ENCODE measurements at places on chromosomes 11 and 22.

GRCh38 chr22:19582033-19582693, 58.0 kb upstream of the CLDN5 start:
- DNase-seq: no peak

DNA sequence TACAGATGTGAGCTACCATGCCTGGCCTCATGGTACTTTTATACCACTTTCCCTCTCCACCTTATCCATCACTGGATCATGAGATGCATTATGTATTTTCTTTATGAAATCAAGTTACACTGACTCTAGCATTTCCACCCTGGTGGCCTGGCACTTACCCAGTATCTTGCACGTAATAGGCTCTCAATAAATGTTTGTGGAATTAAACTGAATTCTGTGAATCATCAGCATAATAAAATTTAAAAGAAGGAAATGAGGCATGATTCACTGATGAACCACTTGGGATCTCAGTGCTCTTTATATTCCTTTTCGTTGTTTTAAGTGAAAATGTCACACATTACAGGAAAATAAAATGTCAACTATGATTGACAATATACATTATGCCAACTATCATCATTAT, 25.1 kb downstream of the ADM start:
- no peak for DNase-seq

GRCh38 chr22:41638124-41638523, 17.0 kb downstream of the XRCC6 start:
- no peak for DNase-seq

DNA sequence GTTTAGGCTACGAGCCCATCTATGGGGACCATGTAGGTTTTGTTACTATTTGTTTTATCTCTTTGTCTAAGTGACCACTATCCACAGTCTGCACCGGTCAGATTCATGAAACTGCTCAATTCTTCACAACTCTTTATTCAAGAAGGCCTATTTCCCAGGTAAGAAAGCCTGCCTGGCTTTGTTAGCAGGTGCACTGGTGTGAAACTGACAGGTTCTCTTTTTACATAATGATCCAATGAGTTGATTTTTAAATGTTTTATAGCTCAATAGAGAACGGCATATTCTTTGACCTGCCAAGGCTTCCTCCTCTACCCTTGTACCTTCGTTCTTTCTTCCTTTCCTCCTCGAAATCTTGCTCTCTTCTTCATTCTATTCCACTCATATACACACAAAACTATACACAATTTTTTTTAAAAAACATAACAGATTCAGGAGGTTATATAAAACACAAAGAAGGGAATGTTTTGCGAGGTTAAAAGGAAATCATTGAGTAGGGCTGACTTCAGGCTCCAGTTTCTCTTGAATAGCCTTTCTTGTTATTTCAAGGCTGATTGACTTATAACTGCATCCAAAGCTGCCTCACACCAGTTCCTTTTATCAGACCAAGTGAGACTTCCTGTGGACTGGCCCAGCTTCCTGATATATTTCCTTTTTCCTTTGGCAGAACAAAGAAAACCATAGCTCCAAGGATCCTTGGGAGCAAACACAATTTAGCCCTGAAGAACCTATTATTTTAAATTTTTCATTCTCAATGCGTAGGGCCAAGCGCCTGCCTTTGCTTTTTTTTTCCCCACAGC, 11.4 kb downstream of the FLI1 start:
- DNase-seq: no peak

- DNase-seq: peak; percentile 90
Observed at GRCh38 chr11:9138612-9139579, 47.5 kb upstream of the SCUBE2 start.

- no peak for DNase-seq
Observed at GRCh38 chr11:67289651-67290479, 762 bp downstream of the ANKRD13D start.

- DNase-seq: no peak
Observed at GRCh38 chr11:77093987-77094840, 8.4 kb upstream of the OMP start.

- no peak for DNase-seq
Observed at GRCh38 chr11:69377953-69378302, 84.0 kb downstream of the MYEOV start.

DNA sequence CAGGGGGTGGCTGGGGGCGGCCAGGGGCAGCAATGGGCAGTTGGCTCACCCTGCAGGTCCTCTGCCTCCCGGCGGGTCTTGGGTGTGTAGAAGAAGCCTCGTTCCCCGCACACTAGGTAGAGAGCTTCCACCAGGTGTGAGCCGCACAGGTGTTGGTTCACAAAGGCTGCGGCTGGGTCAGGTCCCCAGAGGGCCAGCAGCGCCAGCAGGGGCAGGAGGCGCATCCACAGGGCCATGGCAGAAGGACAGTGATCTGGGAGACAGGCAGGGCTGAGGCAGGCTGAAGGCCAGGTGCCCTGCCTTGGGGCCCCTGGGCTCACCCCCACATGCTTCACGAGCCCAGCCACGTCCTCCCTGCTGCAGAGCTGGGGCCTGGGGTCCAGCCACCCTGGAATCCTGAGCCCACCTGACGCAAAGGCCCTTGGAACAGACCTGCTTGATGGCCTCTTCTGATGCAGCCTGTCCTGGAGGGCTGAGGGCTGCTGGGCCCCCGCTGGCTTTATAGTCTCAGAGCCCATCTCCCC, at the start of gene INS:
Gene INS, minus strand, starts transcription at position 474 of the 524 bp plus-strand sequence. Its CDS starts 238 bp downstream, at position 236.
- DNase-seq: no peak

GRCh38 chr11:37107415-37107814, 509.4 kb upstream of the RAG2 start:
- no peak for DNase-seq

GRCh38 chr11:109970516-109971183, 122.5 kb upstream of the ZC3H12C start:
- no peak for DNase-seq

- no peak for DNase-seq
Observed at GRCh38 chr11:211295-211694, 3.8 kb downstream of the RIC8A start.

- DNase-seq: no peak
Observed at GRCh38 chr11:43269254-43269918, 42.4 kb upstream of the API5 start.

DNA sequence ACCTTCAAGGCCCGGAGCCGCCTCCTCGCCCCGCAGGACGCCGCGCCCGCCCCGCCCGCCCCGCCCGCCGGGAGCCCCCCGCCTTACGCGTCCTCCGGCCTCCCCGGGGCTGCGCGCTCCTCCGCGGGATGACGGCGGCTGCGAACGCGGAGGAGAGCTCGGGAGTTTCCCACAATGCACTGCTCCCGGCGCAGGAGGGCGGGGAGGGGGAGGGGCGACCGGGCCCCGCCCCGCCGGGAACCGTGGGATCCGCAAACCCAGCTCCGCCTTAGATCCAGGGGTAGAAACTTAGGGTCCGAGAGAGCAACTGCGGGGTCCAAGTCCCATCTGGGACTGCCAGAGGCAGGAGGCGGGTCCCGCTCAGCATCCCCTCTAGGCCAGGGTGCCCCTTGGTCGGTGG, at the start of gene CEND1:
Gene CEND1, minus strand, starts transcription at position 148 of the 400 bp plus-strand sequence. CDS start 1,514 bp downstream, outside the sequence.
- DNase-seq: no peak

DNA sequence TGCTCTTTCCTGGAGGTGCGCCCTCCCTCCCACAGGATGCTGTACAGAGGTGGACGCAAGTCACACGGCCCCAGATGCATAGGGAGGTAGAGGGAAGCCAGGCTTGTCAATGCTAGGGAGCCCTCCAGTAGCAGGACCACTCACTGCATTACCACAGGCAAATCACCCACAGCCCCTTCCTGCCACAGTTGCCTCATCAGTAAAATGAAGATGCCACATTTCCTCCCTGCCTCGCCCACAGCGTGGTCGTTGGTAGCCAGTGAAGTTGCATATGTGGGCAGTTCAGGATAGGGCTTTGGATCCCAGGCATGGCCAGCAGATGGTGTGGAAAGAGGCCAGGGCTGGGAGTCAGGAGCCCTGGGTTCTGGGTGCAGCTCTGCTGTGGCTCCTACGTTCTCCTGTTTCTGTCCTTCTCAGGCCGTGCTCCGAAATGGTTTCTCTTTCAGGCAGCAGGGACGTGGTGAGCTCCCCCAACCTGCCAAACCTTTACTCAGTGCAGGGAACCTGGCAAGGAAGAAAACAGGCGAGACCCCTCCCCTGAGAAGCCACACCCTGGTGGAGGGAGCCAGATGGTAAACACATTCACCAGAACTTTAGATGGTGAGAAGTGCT, 22.6 kb downstream of the DAGLA start:
- DNase-seq: no peak

GRCh38 chr22:24576778-24577177, 16.1 kb downstream of the LRRC75B start:
- no peak for DNase-seq

GRCh38 chr11:46275964-46276641, 1.4 kb upstream of the CREB3L1 start:
- no peak for DNase-seq

DNA sequence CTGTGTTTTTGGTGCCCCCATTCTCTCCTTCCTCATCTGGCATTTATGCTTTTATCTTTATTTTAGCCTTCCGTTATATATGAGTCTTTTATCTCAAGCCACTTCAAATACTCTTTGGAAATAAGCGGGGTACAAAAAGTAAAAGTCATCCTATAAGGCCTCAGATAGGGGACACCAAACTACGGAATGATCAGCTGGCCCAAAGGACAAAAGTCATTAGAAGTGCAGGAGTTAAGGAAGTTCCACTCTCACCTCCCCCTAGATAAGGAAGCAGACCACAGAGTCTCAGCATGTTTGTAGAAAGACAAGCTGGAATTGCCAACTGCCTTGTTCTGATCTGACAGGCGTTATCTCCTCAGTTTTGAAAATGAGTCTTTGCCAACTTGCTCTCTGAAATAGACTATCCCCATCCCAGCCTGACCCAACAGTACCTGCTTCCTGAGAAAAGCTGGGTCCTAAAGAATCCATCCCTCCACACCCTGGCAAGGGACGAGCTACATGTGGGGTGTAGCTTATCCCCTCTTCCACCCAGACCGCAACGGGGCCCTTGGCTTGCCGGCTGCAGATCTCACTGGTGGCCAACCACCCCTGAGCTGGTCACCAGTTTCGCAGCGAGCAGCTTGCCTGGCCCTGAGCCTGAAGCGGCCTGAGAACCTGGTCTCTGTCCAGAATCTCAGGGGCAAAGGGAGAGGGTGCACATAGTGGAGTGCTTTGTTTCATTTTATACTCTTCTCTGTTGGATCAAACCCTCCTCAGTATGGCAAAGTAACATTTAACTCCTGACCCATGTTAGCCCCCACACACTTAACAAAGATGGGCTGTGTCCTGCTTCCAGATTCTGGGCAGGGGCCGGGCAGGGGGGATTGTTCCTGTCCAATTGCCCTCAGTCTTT, 13.8 kb downstream of the FADS2 start:
- DNase-seq: no peak

- DNase-seq: no peak
Observed at GRCh38 chr11:110508786-110509185, 79.0 kb downstream of the FDX1 start.

DNA sequence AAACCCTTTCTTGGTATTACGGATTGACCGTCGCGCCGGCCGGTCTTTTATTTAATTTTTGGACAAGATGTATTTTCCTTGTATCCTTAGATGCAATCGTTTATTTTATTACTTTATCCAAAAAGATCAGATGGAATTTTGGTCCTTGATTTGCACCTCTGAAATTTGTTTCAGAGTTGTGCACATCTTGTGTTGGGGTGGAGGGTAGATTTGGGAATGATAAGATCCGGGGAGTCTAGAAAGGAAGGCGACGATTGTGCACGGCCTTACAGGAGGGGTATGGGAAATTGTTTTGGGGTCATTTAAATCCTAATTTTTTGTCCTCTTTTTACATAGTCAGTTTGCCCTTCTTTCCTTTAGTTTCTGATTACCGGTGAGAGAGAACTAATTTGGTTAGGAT, 1.4 kb downstream of the KDM2A start:
- no peak for DNase-seq

GRCh38 chr11:629237-629583, 2.2 kb upstream of the SCT start:
- DNase-seq: no peak

DNA sequence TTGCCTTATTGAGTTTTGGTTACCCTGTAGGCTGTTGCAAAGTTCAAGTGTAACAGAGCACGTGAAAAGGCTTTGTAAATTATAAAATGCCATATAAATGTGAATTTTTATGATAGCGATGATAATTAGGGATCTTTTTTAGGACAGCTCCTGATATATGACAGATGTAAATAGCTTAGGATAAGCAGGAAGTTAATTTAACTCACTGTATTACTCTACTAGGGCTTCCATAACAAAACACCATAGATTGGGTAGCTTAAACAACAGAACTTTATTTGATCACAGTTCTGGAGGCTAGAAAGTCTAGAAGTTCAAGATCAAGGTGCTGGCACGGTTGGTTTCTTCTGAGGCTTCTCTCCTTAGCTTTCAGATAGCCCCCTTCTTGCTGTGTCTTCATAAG, 17.0 kb upstream of the PDE3B start:
- DNase-seq: no peak

DNA sequence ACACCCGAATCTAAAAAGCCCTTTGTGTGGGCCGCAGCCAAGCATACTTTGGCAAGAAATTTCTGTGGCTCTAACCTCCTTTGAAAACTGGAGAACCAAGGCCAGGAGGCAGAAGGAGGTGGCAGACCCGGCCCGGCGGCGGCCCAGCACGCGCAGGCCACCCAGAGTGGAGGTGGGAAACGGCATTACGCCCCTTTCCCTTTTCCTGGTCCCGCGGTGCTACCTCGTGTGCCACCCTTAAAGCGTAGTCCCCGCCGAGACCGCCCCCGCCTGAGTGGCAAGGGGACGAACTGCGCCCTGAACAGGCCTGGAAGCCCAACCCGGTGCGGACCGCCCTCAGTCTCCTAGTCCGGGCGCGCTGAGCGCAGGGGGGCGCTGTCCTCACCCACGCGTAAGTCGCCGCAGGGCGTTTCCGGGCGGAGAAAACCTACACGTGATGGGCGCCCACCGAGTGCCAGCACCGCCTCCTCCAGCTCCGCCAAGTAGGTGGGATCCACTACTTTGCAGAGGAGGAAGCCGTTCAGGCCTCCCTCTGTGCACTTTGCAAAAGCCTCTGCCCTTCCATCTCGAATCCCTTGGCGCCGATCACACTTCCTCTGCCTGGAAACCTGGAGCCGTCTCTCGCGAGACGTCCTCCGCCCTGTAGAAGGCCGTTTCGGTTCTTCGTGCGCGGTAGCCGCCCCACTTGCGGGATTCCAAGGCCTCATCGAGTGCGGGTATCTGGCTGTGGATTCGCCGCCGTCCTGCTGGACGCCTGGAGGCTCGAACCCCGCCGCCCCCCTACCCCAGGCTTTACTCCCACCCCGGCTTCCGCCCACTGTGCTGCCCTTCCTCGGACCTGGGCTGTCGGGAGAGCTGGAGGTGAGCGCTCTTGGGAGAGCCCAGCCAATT, at the start of gene ACCS:
Gene ACCS, plus strand, starts transcription at position 430 of the 891 bp plus-strand sequence. CDS start 1,358 bp downstream, outside the sequence.
- peak; percentile 82 for DNase-seq

DNA sequence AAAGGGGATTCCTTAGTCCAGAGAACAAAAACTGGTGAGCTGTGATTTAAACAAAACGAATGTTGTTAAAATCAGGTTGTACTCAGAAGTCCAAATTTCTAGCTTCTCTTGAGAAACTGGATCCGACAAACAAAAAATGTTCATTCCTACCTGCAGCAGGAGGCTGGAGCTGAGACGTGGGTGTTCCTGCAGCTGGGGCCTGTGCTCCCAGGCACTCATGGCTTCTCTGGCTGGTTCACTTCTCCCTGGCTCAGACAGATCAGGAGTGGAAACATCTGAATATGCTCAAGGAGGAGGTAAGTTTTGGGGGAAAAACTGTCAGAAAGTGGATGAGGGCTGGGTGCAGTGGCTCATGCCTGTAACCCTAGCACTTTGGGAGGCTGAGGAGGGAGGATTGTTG, 24.7 kb upstream of the PARVB start:
- DNase-seq: no peak
